ENCODE measurements at places on chromosomes 3 and 15.

- DNase-seq, result peak; percentile 52
Observed at GRCh38 chr15:72285927-72286516, 13.7 kb upstream of the PARP6 start.

DNA sequence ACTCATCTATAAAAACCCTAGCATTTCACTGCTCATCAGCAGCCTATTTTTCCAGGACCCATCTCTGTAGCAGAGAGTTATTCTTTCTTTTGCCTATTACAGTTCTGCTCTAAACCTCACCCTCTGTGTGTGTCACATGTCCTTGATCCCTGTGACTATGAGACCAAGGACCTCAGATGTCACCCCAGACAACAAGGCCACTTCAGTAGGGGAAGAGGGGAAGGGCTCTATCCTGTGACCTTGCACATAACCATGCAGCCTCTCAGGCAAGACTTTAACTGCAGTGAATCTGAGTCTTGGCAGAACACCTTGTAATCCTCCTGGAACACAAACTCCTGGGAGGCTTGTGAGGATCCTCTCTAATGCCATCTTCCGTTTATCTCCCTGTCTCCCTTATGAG lies 4.4 kb upstream of the ZNF589 start:
- DNase-seq, result no peak

GRCh38 chr3:9339761-9340471 lies 22.9 kb upstream of the THUMPD3 start:
- no peak for DNase-seq

- no peak for DNase-seq
Observed at GRCh38 chr3:155166441-155166840, 86.3 kb downstream of the MME start.

- DNase-seq, result no peak
Observed at GRCh38 chr3:129984125-129984524, 9.6 kb downstream of the TRH start.

- no peak for DNase-seq
Observed at GRCh38 chr15:36185438-36185837, 394.0 kb upstream of the CDIN1 start.

DNA sequence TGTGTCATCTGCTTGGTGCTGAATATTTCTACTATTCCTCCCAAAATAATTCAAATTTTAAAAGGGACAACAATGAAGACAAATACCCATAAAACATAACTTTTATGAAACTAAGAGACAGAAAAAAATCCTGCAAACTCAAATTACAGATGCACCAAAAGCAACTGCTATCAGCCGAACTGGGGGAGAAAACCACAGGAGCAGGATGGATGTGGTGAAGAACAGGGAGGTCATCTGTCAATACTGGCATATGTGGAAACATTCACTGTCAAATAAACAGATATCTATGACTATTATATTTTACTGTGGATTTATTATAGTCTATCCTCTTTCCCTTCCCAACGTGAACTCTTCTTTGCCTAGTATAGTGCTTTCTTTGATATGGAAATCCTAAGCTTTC lies 53.3 kb upstream of the CPOX start:
- DNase-seq, result no peak

DNA sequence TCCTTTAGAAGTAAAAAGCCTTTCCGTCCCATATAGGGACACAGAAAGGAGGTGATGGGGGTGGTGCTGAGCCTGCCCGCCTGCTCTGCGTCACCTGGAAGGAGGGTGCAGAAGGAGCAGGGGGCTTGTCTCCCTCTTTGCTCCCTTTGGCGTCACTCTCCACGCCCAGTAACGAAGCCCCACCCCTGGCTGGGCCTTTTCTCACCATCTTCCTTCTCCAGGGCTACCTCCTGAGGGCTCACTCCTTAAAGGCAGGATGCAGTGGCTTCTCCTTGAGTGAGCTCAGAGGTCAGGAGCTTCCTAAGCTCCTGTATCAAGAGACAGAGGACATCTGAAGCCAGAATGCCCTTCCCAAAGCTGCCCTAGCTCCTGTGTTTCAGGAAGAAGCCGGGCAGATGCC lies 31.5 kb downstream of the SLCO3A1 start:
- no peak for DNase-seq

- DNase-seq, result no peak
Observed at GRCh38 chr3:149599236-149599635, 58.6 kb downstream of the WWTR1 start.

DNA sequence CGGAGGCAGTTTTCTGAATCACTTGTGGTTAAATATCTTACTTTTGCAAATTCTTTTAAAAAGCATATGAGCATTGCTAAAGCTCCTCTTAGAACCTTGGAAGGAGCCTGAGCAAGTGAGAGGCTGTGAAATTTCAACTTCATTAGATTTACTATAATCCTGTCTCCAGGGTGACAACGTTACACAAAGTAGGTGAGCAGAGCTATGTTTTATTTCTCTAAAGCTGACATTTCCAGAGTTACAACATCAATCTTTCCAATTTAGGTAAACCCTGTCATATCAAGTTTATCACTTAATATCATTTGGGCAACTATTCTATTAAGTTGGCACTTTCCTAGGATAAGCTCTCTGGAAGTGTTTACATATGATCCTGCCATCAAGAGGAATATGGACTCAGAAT lies 544.9 kb upstream of the CBLB start:
- DNase-seq, result no peak

GRCh38 chr15:66661432-66662096 lies 40.5 kb upstream of the SMAD6 start:
- no peak for DNase-seq

DNA sequence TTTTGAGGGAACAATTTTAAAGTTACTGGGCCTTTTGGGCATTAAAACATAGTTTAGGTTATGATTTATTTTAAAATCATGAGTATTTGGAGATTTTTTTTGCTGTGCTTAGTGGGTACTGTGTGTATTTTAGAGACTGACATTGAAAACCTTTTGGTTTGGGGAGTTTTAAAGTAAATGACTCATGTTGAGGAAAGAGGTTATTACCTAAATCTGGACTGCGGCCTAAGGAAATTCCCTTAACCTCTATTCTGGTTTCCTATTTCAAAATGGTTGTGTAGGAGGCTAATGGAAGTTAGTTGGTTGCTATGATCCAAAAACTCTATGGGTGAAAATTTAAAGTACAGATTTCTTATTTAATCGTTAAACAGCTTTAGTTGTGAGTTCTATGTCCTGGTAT lies 57.3 kb upstream of the DPH6 start:
- DNase-seq, result no peak

DNA sequence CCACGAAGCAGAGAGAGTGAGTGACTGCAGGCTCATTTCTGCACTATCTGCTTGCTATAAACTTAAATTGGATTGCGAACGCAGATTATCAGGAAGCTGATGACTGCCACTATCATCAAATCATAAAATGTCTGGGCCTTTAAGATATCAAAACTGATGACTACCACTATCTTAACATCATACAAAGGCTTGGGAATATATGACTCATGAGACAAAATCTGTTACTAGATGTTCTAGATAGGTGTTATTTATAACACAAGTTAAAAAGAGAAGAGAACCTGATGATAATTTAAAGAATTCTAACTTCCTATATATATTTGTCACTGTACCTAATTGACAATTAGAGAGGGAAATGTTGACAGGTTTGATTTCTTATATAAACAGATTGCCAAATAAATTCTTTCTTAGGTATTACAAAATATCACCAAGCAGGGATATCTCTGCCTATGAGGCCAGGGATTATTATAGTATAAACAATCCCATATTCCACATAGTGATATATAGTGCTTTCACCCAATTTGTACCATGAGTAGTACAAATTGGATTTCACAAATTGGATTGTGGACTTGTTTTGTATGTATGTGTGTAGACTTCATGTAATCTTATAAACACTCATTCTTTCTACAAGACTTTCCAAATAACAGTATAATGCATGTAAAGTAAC lies 1157.2 kb downstream of the ROBO1 start:
- DNase-seq, result no peak

- DNase-seq, result no peak
Observed at GRCh38 chr3:64693031-64693430, 5.2 kb upstream of the ADAMTS9 start.

DNA sequence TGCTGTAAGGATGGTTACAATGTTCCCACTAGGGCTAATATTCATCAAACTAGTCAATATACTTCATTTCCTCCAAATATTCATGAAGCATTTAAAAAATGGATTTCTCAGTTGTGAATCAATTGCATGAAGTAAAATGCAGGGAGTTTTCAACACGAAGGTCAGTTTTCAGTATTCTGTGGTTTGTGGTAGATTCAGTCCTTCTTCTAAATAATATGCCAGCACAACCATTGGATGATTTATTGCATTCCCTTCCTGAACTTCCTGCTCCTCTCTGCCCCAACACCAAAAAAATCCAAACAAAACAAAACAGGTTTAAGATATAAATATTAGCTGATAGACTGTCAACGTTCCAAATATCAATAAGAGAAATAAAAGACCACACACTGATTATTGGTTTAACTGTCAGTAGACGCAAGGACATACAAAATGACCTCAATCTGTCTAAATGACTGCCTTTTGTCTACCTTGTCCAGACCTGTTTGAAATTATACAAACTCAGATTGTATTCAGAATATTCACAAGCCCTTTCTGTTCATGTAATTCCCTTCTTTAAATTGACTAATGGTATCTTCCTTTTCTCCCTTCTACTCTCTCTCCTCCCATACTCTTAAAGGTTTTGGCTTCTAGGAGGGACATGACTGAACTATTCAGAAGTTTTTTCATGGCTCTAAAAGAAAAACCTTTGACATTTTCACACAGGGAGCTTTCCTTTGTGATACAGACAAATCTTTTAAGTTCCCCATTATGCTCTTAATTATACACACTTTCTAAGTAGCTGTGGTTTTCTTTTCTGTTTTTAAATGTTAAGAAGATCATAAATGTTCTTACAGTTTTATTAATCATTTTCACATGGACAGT lies 92.6 kb upstream of the STT3B start:
- no peak for DNase-seq

DNA sequence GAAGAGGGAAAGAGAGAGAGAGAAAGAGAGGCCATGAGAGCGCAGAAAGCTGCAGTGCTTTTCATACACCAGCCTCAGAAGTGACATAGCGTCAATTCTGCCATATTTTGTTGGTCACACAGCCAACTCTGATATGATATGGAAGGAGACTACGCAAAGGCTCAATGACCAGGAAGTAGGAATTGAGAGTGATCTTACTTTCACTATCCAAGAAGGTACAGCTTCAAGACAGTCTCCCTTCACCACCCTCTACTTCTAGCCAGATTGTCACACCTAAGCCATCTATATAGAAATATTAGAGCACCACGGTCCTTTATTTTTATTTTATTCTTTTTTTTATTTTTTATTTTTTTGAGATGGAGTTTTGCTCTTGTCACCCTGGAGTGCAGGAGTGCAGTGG lies 21.1 kb downstream of the PARP15 start:
- DNase-seq, result no peak

- DNase-seq, result peak; percentile 78
Observed at GRCh38 chr15:64883997-64884511, 27.6 kb upstream of the ANKDD1A start.

- DNase-seq, result no peak
Observed at GRCh38 chr3:100102757-100103156, 11.5 kb downstream of the FILIP1L start.

DNA sequence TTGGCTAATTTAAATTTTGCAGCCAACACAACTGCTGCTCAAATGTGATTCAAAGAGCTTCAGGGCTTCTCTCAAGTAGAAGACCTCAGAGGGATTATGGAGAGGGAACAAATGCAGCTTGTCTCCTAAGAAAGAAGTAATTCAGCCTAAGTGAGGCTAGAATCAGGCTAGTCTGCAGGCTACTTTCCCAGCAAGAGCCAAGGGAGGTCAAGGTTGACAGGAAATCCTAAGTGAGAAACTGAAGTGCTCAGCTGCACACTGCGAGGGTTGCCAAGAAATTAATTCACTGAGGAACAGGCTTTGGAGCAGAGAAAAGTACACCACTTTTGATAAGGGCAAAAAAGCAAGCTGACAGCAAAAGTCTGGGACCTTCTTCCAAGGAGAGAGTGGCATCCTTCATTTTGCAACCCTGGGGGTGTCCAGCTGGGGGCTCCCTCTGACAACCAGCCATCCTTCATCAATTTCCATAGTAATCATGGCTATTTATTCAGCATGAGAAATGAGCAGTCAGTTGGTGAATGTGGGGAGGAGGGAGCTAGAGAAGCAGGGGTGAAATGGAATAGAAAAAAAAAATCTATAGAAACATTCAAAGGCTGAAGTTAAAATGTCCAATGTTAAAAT lies 646.4 kb upstream of the ADAMTS9 start:
- no peak for DNase-seq

- no peak for DNase-seq
Observed at GRCh38 chr3:49244581-49245205, 32.3 kb downstream of the C3orf62 start.

- DNase-seq, result no peak
Observed at GRCh38 chr3:124783696-124784095, 53.4 kb downstream of the UMPS start.

Measured in CD4-positive, alpha-beta T cell treated with Interleukin-17A for 1 hour (primary cell).